ENCODE measurements at places on chromosomes 12 and 14.

DNA sequence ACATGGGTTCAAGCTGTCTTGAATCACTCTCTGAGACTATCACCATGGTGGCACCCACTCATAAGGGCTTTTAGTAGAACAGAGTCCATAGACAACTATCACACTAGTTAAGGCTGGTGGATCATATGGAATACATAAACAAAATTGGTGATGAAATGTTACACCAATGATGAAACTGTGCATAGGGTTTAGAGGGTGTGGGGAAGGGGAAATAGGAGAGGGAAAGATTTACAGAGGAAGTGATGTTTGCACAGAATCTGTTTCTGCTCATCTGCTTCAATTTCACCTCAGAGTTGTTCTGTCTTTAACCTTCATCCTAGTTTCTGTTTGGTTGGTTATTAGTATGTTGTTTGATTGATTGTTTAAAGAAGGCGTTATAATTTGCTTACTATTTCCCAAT, 2.4 kb upstream of the RXYLT1 start:
- no peak for DNase-seq

- no peak for DNase-seq
Measured at GRCh38 chr12:74539765-74540526, 2.3 kb downstream of the ATXN7L3B start.

- DNase-seq = no peak
Measured at GRCh38 chr14:104845033-104845666, 19.9 kb upstream of the CEP170B start.

DNA sequence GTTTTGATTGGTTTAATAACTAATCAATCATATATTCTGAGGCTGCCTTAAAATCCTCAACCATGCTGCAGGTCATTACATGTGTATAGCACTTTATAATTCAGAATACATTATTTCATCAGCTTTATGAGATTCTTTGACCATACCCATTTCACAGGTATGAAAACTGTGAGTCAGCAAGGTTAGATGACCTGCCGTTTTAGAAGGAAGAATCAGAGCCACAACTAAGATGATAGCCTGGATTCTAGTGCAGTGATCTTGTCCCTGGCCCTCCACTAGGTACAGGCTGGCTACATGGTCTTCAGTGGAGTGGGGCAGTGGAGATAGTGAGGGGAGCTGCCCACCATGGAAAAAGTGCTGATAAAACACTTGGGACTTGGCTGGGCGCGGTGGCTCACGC, 154.4 kb upstream of the MAX start:
- no peak for DNase-seq

DNA sequence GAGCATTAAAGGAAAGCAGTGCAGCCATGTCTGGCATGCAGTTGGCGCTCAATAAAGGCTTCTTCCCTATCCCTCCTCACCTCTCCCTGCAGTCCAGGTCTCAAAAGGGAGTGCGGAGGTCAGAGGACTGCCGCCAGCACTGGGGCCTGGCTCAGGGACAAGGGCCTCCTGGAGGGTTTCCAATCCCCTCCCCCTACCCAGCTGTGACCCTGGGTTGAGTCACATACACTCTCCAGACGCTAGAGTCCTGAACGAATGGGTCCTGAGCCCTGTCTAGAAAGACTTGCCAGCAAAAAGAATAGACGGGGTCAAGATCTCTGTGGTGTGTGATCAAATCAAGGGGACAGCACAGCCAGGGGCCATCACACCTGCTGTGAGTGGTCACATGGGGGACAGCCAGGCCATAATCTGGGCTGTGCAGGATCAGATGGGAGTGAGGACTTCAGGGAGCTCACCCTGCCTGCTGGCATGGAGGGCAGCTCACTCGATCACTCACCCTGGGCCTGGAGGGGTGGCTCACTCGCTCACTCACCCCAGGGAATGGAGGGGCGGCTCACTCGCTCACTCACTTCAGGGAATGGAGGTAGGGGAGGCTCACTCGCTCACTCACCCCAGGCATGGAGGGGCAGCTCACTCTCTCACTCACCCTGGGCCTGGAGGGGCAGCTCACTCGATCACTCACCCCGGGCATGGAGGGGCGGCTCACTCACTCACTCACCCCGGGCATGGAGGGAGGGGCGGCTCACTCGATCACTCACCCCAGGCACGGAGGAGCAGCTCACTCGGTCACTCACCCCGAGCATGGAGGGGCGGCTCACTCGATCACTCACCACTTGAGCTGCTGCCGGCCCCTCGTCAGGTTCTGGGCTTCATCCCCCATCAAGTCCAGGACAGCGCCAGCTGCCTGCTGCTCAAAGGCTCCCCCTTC, 12.8 kb downstream of the CFAP73 start:
- no peak for DNase-seq

GRCh38 chr14:63692310-63693020, 35.4 kb downstream of the SGPP1 start:
- DNase-seq = no peak

Data from NCI-H1092 (cell line).